Dorsolateral prefrontal cortex (tissue), 122 donors: ENCODE measurements at places on chromosomes 6 and 20. TPM values are rescaled to one million over a fixed set of nuclear protein-coding genes. Genes with fewer than 3 reads are reported as not detected.

GRCh38 chr20:41344938-41345728, 4.5 kb downstream of the LPIN3 start:
- DNase-seq, result no peak

- DNase-seq, result no peak
Measured at GRCh38 chr20:48187851-48188250, 402.6 kb upstream of the SULF2 start.

Gene KIAA1755
- total RNA-seq, result 49.9 TPM

Gene CCN6
- not detected for total RNA-seq

Gene SEMG1
- total RNA-seq, result not detected

- no peak for DNase-seq
Measured at GRCh38 chr20:23009636-23010035, 25.5 kb upstream of the SSTR4 start.

- peak; percentile 97 for DNase-seq
Measured at GRCh38 chr20:34876406-34877282, at the start of gene ACSS2. Gene ACSS2 (plus strand): TSS chr20:34876612. CDS start chr20:34876646, 34 bp downstream.

- DNase-seq, result peak; percentile 14
Measured at GRCh38 chr6:80003826-80004172, 650 bp upstream of the TTK start.

DNA sequence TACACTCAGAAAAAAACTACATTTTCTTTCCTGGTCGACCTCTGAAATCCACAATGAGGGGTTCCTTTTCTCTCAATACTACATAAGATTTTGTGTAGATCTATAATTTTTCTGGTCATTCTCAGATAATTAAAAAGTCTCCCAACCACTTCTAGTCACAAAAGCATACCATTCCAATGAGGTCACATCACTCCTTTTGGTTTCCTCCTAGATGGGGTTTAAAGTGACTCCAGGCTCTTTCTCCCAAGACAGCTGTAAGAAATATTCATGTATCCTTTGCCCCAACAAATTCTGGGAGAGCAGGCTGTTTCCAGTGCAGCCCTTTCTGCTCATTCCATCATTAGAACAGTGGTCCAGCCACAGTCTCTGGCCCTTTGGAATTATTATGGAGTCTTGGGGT, 43.1 kb upstream of the BEND6 start:
- DNase-seq, result no peak

DNA sequence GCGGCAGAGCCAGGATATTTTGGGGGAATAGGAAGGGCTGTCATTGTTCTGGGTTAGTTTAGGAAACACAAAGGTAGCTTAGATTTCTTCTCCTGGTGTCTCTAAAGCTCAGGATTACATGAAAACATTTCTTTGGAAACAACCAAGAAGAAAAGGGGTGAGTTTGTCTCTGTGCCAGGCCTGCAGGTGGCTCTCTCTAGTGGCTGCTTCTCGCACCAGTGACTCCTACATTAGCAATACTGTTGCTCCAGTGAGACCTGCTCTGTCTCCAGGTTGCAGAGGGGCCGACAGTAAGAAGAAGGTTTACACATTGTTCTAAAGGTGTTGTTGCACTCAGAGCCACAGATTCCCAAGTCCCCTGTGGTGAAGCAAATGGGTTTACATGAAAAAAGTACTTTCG, 104.6 kb upstream of the GLP1R start:
- no peak for DNase-seq

DNA sequence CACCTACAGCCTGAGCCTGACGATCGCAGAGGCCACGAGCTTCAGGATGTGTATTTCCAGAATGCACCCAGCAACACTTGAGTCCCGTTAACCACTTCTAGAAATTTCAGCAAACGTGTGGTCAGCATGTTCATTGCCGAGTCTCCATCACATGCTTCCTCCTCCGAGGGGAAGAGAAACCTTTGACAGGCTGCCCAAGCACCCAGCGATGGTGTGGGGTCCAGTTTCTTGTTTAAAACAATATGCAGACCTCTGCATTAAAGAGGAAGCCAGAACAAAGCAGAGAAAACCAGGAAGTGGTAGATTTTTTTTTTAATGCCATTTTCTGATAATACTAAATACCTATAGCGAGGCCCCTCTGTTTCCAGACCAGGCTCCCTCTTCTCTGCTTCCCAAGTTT, 71.9 kb downstream of the GNAS-AS1 start:
- no peak for DNase-seq

DNA sequence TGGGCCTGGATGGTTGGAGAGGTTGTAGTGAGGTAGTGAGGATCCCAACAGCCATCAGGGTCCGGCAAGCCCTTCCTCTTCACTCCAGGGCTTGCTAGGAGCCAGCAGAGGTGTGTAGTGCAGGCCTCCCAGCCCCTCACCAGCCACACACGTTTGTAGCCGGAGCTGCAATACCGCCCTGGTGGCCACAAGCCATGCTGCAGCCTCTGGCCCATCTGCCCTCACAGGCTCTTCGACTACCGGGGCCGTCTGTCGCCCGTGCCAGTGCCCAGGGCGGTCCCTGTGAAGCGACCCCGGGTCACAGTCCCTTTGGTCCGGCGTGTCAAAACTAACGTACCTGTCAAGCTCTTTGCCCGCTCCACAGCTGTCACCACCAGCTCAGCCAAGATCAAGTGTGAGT, 36.4 kb downstream of the EIF2S2 start:
- DNase-seq, result no peak

- DNase-seq, result peak; percentile 86
Measured at GRCh38 chr20:10217721-10218410, 764 bp upstream of the SNAP25 start.

Gene PRR18
- total RNA-seq, result 56.4 TPM

GRCh38 chr20:40991181-40991889, 37.3 kb upstream of the TOP1 start:
- DNase-seq, result no peak

GRCh38 chr6:6660339-6661045, 72.0 kb downstream of the LY86 start:
- DNase-seq, result no peak

DNA sequence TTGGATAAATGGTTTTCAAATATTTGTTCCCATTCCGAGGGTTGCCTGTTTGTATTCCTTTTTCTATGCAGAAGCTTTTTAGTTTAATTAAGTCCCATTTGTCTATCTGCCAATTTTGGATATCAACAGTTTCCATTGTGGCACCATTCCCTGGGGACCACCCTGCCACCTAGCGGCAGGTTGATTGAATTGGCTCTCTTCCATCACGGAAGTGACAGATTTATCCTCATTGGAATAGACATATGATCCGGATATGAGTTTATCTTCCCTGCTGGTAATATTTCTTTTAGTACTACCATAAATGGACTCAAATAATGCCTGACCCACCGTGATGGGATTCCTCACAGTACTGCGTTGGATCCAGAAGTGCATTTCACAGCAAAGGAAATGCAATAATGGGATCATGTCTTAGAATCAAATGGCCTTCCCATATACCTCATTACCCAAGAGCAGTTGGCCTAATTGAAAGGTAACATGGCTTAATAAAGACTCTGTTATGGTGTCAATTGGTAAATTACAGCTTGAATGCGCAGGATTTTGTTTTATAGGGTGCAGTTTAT, 327.0 kb downstream of the BMP2 start:
- DNase-seq, result peak; percentile 43

GRCh38 chr6:34460796-34461507, 4.9 kb upstream of the PACSIN1 start:
- DNase-seq, result no peak

Gene RALY
- total RNA-seq, result 73.1 TPM

DNA sequence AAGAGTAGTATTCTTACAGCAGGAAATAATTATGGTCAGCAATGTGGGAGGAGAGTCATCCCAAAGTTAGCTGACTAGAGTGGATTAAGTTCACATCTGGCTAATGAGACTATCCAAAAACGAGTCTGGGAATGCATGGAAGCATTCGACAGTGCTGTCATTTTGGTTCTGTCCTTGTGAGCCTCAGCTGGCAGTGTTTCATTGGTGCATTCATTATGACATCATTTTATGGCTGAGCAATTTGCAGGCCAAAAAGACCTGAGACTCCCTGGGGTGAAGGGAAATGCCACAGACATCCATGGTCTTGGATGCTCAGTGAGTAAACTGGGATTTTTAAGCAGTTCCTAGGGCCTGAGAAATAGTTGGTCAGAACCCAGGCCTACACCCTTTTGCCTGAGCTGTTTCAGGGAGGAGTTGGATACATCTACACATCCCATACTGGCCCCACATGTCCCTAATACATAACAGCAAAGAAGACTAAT, 196.4 kb upstream of the CCN2 start:
- DNase-seq, result no peak

Gene NUP43
- 12.9 TPM for total RNA-seq

GRCh38 chr6:35717449-35718374, 19.1 kb upstream of the ARMC12 start:
- DNase-seq, result no peak

DNA sequence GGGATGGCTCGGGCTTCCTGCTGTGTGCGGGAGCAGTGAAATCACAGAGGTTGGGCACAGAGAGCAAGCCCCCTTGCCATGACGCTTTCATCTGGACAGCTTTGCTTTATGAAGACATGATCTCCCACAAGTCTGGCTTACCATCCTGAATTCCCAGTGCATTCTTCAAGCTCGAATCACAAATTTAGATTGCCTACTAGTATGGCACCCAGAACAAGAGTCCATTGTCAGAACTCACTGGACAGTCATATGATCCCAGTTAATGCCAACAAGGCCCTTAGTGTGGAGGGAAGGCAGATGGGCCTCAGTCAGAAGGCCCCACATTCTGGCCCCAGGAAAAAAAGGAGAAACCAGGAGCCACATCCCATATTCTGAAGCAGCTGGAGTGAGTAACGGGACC, 147.3 kb upstream of the FOXQ1 start:
- no peak for DNase-seq

GRCh38 chr6:1605893-1606779, 3.6 kb upstream of the FOXC1 start:
- DNase-seq, result no peak

Gene C20orf202
- total RNA-seq, result 0.59 TPM

Gene LINC00237
- total RNA-seq, result not detected

Gene GATA5
- not detected for total RNA-seq

- DNase-seq, result no peak
Measured at GRCh38 chr6:149208134-149208601, 109.3 kb upstream of the TAB2 start.

Gene CAGE1
- not detected for total RNA-seq

Gene JPH2
- 2.1 TPM for total RNA-seq

DNA sequence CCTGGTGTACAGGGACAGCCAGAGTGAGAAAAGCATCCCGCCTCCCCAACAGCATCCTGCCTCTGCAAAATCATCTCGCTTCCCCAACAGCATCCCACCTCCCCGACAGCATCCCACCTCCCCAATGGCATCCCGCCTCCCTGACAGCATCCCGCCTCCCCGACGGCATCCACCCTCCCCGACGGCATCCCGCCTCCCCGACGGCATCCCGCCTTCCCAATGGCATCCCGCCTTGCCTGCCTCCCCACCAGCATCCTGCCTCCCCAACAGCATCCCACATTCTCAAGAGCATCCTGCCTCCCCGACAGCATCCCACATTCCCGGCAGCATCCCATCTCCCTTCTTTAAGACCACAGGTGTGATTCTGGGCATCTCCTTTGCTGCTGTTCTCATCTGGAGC, 46.0 kb upstream of the NXT1 start:
- DNase-seq, result no peak

Gene ACSS1
- total RNA-seq, result 43.5 TPM

- no peak for DNase-seq
Measured at GRCh38 chr6:142373268-142374090, 71.7 kb downstream of the ADGRG6 start.

GRCh38 chr6:166344240-166344639, 1.9 kb upstream of the SFT2D1 start:
- no peak for DNase-seq

Gene SGK2
- total RNA-seq, result 15.4 TPM

Gene C6orf47
- total RNA-seq, result 16.7 TPM

- no peak for DNase-seq
Measured at GRCh38 chr6:88666901-88667300, 296.5 kb downstream of the RNGTT start.

Gene FYN
- total RNA-seq, result 234 TPM

Gene UBR2
- total RNA-seq, result 35.1 TPM

Gene ANGPT4
- total RNA-seq, result 0.46 TPM

Gene COL9A3
- total RNA-seq, result 22.0 TPM

DNA sequence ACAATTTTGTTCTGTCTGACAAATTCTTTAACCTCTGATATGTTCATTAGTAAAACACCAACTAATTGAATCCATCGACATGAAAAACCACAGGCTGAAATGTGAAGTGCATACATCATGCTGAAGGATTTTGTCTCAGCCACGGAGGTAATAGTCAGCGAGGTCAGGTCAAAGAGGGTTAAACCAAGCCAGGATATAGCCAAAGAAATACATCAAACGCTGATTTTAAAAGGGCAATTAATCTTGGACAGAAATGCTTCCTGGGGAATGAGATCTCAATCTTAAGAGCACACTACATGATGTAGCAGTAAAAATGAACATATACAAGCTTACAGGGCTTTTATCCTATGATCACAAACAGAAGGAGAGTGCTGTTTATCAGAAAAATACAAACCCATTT, 106.7 kb downstream of the PRDM1 start:
- DNase-seq, result no peak

- DNase-seq, result no peak
Measured at GRCh38 chr6:168983925-168984324, 269.7 kb downstream of the THBS2 start.

Gene EFCAB8
- not detected for total RNA-seq

Gene ADGRG6
- 6.2 TPM for total RNA-seq

GRCh38 chr6:95805699-95806098, 210.1 kb upstream of the FUT9 start:
- DNase-seq, result no peak

DNA sequence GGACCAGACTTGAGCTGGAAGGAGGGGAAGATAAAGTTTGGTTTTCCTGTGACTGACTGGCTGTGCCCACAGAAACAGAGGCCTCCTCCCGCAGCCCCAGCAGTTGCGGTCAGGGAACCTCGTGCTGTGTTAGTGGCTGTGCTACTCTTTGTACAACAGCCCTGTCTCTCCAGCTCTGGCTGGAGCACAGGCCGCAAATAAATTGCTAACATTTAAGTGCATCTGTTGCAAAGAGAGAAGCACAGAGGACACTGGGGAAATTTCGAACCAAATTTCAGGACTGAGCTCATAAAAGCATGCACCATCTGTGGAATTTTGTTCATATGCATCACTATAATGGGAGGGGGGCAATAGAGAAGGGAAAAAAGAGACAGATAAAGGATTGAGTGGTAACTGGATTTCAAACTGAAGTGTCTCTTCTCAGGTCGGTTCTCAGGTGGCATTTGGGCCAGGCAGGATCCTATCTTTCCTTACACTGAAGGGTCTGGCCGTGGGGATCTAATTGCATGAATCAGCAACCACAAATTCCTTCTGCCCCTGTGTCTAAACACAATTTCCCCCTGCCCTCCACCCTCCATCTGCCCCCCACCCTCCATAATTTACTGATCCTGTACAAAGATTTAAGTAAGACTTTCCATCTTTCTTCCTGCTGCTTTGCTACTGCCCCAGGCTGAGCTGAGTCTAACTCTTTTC, 88.9 kb upstream of the ATXN1 start:
- DNase-seq, result peak; percentile 46
